Stomach (tissue), 19 donors: ENCODE measurements at places on chromosomes 11 and 22. TPM values are rescaled to one million over a fixed set of nuclear protein-coding genes. Genes with fewer than 3 reads are reported as not detected.

DNA sequence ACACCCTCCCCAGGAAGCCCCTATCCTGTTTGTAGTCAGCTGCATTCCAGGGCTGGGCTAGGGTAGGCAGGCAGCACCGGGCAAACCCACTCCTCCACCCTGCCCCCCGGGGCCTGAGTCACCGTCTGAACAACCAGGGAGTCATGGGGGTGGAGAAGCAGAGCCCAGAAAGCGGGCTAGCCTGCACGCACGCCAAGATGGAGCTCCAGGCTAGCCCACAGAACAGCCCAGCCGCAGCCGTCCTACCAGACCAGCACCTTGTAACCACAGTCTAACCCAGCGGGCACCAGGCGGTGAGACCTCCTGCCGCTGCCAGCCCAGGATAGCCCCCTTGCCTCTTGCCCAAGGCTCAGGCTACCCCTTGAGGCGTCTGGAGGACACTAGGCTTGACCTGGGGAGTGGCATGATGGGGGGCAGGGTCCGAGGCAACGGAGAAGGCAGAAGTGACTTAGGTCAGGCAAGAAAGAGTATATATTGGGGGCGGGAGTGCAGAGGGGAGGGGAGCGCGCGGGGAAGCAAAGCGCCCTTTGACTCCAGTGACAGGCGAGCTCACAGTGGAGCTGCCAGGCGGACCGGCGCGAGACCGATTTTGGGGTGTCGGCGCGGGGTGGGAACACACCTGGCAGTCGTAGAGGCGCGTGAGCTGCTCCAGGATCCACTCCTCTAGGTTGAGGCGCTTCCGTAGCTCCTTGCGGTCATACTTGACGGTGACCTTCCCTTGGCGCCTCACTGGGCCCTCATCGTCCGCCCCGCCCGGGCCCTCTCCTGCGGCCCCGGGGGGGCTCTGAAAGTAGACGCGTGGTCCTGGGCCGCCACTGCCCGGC, 734 bp downstream of the PPP1R14B start:
- H3K36me3 ChIP-seq = peaks cover 16% of the 10 kb centered on the region
- H3K4me1 ChIP-seq = peaks cover 67% of the 10 kb centered on the region
- DNase-seq = peak; percentile 70
- H3K27ac ChIP-seq = peak overlapping the region; percentile 86
- no peaks in the 10 kb centered on the region for H3K27me3 ChIP-seq

DNA sequence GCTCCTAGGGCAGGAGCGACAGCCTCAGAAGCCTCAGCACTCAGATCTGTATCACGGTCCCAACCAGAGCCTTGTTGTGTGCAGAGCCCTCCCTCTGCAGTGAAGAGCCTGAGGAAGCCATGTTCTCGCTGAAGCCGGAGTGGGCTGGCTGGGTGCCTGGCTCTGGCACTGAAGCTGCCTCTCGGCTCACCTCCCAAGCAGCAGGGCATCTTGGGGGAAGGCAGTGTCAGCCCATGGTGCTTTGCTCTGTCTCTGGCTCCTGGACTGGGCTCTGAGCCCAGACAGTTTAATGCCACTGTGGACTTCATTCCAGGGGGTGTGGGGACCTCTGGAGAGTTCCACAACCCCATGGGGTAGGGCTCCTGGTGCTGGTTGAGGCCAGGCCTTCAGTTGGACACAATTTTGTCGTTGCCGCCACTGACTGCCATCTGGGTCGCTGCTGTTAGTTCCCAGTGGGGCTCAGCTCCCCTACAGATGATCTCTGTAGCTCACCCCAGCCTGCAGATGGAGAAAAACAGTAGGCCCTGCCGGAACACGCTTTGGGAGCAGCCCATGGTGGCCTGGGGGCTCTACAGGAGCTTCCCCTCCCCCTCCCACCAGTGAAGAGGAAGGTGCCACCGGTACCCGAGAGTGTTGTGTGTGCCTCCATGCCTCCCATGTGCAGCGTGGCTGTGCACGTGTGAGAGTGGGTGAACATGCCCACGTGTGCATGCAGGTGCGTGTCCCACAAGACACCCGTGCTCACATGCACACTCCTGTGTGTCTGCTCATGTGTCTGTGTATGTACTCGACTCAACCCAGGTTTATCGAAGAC, 86.5 kb upstream of the B3GAT1 start:
- H3K27ac ChIP-seq = peak overlapping the region; percentile 44
- H3K27me3 ChIP-seq = peaks cover 18% of the 10 kb centered on the region
- H3K4me1 ChIP-seq = no peaks in the 10 kb centered on the region
- no peaks in the 10 kb centered on the region for H3K36me3 ChIP-seq
- no peak overlapping the region for H3K4me3 ChIP-seq

DNA sequence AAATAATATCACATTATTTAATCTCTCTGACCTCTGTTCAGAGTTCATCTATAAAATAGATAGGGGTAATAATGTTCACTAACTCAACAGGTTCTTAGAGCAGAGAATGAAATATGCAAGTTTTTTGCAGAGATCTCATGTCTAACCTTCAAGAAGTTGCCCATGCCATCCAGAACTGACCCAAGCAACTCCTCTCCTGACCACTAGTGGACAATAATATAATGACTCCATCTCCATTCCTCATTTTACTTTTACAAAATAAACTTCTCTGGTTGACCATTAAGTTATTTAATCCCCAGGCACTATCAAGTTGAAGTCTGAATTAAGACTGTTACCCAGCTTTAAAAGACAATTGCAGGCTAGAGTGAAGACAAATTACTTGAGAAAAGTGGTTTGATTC, 382.6 kb downstream of the KCNA4 start:
- H3K36me3 ChIP-seq = no peaks in the 10 kb centered on the region
- H3K4me3 ChIP-seq = no peak overlapping the region
- DNase-seq = no peak
- no peak overlapping the region for H3K27ac ChIP-seq
- no peaks in the 10 kb centered on the region for H3K27me3 ChIP-seq
- no peaks in the 10 kb centered on the region for H3K4me1 ChIP-seq

DNA sequence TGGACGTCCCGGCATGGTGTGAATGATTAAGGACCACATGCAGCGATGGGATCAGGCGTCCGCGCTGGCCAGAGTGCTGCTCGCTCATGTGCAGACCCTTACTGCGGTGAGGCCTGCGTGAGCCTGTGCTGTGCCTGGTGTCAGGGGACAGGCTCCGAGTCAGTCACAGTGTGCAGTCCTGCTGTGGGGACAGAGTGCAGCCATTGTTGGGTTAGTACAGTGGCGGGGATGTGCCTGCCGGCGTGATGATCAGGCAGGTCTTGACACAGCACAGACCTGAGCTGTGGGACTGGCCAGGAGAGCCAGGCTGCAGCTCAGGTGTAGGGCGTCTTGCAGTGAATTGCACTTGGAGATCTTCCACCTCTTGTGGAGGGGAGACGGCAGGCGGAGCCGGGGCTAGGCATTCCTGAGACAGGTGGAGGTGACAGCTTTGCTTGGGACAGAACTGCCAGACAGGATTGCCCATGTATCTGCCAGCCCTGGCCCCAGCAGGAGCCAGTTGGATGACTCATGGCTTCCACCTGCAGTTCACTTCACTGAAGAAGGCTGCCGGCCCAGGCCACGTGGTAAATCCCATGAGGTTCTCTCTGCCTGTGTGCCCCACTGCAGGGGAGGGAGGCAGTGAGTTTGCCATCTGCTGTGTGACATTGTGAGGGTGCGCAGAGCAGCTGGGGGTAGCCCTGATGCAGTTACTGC, 17.3 kb downstream of the TRMU start:
- peak overlapping the region; percentile 34 for H3K27ac ChIP-seq
- no peak for DNase-seq
- H3K27me3 ChIP-seq = no peaks in the 10 kb centered on the region
- H3K4me1 ChIP-seq = peaks cover 8% of the 10 kb centered on the region

GRCh38 chr11:63020671-63021291, 5.1 kb upstream of the SLC22A8 start:
- no peaks in the 10 kb centered on the region for H3K27me3 ChIP-seq
- H3K27ac ChIP-seq = no peak overlapping the region
- no peaks in the 10 kb centered on the region for H3K36me3 ChIP-seq

DNA sequence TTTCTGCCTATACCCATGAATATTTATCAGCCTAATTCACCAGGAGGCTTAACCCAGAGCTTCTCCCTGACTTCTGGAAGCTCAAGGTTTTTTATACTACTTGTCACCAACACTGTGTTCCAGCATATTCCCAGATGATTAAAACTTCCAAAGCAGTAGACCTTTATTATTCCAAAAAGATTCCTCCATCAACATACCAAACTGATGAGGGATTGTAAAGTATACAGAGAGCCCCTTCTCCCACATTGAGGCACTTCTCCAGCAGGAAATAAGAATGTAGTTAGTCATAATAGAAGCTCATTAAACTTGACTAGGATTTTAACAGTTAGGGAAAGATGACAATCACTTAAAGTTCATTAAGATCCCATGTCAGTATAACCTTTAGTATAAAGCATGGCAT, 51.4 kb upstream of the CEP126 start:
- no peak for DNase-seq
- no peak overlapping the region for H3K27ac ChIP-seq
- H3K36me3 ChIP-seq = no peaks in the 10 kb centered on the region
- no peaks in the 10 kb centered on the region for H3K27me3 ChIP-seq

DNA sequence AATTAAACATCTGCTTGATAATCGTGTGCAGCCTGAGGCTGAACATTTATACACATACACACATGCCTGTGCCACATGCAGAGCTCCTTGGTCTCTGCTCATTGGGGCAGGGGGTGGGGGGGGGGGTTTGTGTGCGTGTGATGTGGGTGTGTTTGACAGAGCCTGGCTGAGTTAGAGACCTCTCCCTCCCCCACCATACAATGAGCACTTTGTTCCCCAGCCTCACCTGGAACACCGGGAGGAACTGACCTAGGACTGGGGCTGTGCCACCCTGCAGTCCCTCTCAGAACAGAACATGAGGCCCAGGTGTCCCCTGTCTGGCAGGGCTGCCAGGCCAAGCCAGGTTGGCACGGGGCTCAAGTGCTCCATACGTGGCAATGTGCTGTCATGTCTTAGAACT, 96.6 kb downstream of the TP53I11 start:
- no peak overlapping the region for H3K4me3 ChIP-seq
- no peaks in the 10 kb centered on the region for H3K36me3 ChIP-seq
- peaks cover 19% of the 10 kb centered on the region for H3K4me1 ChIP-seq
- H3K27ac ChIP-seq = no peak overlapping the region

DNA sequence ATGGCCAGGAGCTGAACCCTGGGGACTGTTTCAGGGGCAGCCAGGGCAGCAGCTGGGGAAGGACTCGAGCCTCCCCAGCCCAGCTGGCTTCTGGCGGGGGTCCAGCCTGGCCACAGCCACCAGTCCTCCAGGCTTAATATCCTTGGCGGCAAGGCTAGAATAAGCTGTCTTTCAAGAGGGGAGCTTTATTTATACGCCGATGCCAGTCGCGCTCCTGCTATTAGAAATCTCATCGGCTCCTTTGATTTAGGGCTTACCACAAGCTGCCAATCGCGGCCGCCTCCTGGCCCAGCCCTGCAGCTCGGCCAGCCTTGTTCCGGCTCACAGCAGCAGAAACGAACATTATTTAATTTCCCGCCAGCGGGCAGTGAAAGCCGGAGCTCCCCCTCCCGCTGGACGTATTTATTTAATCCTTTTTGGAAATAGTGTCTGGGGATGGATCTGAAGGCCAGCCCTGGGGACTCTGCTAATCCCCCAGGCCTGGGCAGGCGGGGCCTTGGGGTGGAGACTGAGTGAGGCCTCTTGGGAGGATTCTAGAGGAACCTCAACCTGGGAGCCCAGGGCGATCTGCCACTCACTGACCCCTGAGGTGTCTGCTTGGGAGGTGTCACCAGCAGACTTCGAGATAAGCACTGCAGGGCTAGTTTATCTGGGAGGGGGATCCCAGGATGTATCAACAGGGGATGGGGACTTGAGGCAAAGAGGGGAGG, 363.1 kb downstream of the MN1 start:
- no peaks in the 10 kb centered on the region for H3K36me3 ChIP-seq
- H3K4me1 ChIP-seq = peaks cover 16% of the 10 kb centered on the region
- H3K4me3 ChIP-seq = no peak overlapping the region
- H3K27ac ChIP-seq = no peak overlapping the region

- H3K4me1 ChIP-seq = peaks cover 4% of the 10 kb centered on the region
- no peaks in the 10 kb centered on the region for H3K36me3 ChIP-seq
- no peak for DNase-seq
- H3K4me3 ChIP-seq = no peak overlapping the region
- no peaks in the 10 kb centered on the region for H3K27me3 ChIP-seq
Measured at GRCh38 chr11:118090545-118091162, 3.9 kb upstream of the SMIM35 start.

GRCh38 chr22:45402466-45402985, 10.9 kb downstream of the SMC1B start:
- no peaks in the 10 kb centered on the region for H3K4me1 ChIP-seq
- no peak overlapping the region for H3K4me3 ChIP-seq

DNA sequence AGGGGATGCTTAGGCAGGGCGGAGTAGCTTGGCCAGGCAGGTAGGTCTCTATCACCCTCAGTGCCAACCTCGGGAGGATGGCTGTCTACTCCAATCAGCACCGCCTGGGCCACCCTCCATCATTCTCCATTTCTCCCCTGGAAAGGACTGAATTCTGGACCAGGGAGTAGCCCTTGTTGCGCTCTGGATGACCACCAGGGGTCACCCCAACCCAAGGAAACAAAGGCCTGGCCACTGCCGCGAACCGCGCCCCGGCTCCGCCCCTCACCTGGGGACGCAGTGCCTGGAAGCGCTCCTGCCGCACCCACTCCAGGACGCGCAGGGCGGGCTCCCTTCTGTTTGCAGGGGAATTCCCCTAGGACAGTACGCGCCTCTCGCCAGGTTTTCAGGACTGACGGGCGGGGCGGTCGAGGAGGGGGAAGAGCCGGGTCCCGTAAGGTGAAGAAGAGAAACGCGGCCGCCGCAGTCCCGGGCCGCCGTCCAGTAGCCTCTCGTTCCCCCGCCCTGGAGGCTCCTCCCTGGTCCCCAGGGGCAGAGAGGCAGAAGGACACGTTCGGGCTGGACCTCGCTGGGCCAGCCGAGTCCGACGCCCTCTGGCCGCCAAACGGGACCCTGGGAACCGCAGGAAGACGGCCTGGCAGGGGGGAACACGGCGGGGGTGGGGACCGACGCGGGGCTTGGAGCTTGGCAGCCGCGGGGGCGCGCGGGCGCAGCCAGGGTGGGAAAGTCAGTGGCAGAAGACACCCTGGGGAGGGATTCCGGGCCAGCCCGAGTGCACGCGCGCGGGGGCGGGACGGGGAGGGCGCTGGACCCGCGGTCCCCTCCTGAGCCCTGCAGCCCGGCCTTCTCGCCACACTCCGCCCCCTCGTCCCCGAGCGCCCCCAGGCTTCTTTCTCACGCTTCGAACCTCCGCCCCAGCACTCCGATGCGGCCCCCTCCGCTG, 7.1 kb downstream of the SCN4B start:
- peak overlapping the region; percentile 73 for H3K4me3 ChIP-seq
- peaks cover 9% of the 10 kb centered on the region for H3K4me1 ChIP-seq
- peak; percentile 93 for DNase-seq
- peak overlapping the region; percentile 54 for H3K27ac ChIP-seq
- no peaks in the 10 kb centered on the region for H3K36me3 ChIP-seq
- peaks cover 11% of the 10 kb centered on the region for H3K27me3 ChIP-seq

EMID1 gene
- total RNA-seq = 15.8 TPM

TECTA gene
- total RNA-seq = 1.1 TPM
